GM03348 (cell line): ENCODE measurements at places on chromosomes 6 and 20.

- DNase-seq: no peak
These were observed 68.5 kb downstream of the BANF2 start for GRCh38 chr20:17768271-17768670.

- no peak for DNase-seq
These were observed 4.6 kb downstream of the NELFCD start for GRCh38 chr20:58985656-58986055.

GRCh38 chr20:6908673-6909072, 141.2 kb downstream of the BMP2 start:
- DNase-seq: no peak

DNA sequence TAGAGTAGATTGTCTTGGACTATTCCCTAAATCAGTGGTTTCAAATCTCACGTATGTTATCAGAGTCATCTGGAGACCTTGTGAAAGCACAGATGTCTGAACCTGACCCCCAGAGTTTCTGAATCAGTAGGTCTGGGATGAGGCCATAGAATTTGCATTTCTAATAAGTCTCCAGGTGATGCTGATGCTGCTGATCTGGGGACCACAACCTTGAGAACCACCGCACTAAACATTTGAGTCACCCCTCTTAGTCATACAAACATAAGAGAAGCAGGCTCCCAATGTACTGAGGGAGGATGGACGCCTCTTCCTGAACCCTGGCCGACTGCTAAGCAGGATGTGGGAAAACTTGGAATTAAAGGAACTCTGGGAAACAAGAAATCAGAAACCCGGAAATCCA, 187.8 kb upstream of the PRDM1 start:
- peak; percentile 36 for DNase-seq

GRCh38 chr6:160424256-160424655, 76.1 kb downstream of the SLC22A3 start:
- DNase-seq: no peak

GRCh38 chr20:25525867-25526266, 59.5 kb downstream of the NINL start:
- peak; percentile 94 for DNase-seq

GRCh38 chr6:111791415-111791814, 81.8 kb downstream of the FYN start:
- peak; percentile 53 for DNase-seq

- DNase-seq: peak; percentile 98
These were observed at the start of gene ZMYND8 for GRCh38 chr20:47356526-47357295. ZMYND8 (minus strand) TSS chr20:47356699; CDS start chr20:47356670, 29 bp downstream.

DNA sequence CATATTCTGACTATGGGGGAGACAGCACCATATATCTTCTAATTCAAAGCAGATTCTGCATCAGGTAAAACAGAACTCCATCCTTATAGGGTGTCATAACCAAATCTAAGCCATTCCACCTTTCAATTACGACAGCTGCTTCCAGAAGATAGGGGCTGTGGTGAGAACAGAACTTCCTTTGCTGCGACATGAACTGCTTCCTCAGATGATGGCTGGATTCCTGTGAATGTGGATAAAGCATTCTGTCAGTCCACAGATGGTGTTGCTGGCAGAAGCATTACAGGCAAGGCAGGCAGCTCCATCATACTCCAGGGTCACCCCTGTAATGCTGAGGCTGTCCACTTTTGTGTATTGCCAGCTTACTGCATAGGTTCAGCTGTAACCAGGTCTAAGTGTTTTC, 172.1 kb upstream of the PROKR2 start:
- DNase-seq: no peak

DNA sequence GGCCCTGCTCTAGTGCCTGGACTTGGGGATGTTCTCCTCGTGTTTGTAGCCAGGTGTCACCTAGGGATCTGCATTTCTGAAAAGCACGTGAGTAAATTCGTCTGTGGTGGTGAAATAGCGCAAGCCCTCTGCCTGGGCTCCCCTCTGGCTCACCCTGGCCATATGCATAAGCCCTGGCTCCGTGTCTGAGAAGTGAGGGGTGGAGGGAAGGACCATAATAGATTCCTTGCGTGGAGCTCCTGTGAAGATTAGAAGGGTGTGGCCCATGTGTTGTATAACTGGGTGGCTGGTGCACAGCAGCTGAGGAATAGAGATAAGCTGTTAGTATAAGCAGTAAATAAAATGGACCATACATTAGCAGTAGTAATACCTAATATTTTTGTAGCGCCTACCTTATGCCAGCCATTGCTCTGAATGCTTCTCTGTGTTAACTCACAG, 4.8 kb downstream of the BCAS1 start:
- DNase-seq: no peak

DNA sequence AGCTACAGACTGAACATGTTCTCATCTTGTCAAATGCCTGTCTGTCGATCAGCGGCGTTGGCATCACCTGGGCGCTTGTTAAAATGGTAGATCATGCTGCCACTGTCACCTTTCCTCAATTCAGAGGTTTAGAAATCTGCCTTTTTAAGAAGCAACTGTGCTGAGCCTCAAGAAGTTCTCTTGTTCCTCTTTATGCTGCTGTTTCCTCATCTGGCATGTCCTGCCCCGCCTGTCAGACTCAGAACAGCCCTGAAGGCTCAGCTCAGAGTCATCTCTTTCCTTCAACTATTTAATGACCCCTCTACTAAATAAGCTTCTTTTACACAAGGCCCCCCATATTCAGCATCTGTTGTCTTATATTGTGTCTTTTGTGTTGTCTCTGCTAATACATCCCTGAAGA, 368.2 kb downstream of the EPM2A start:
- no peak for DNase-seq

GRCh38 chr20:48795732-48796131, 32.1 kb downstream of the PREX1 start:
- no peak for DNase-seq

DNA sequence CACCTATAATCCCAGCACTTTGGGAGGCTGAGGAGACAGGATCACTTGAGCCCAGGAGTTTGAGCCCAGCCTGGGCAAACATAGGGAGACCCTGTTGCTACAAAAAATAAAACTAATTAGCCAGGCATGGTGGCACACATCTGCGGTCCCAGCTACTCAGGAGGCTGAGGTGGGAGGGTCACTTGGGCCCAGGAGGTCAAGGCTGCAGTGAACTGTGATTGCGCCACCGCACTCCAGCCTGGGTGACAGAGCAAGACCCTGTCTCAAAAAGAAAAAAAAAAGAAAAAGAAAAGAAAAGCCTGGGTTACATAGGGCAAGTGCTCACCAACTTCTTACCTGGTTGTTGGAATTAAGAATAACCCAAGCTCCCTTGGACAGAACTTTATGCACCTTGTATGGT, 14.6 kb upstream of the MYB start:
- no peak for DNase-seq

DNA sequence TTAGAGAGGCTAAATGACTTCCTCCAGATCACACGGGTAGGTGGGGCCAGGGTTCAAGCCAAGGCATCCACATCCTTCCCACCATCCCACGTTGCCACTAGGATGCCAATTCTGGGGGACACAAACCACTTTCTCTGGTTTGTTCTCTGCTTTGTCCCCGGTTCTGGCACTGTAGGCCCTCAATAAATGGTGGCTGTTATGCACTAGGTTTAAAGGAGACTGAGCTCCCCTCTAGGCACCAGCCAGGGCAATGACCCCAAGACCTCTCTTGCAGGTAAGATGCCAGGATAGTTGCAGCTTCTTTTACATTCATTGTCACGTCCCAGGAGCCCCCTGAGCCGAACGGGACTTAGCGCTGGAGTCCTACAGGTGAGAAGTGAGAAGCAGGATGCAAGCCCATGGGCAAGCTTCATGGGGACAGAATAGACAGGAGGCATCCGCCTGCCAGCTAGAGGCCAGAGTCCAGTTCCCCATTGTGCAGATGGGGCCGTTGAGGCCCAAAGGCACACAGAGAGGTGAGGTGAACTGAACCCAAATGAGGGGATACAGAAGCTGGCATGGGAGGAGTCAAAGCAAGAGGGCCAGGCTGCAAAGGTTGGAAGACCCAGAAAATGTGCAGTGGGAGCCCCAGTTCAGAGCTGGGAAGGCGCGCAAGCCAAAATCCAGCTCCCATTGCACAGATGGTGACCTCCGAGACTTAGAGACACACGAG, 677 bp downstream of the PXMP4 start:
- no peak for DNase-seq

GRCh38 chr6:84651583-84651982, 112.8 kb downstream of the TBX18 start:
- DNase-seq: no peak

- DNase-seq: no peak
These were observed 60.1 kb upstream of the PLEKHG1 start for GRCh38 chr6:150539568-150539967.

GRCh38 chr20:35991142-35991771, 22.9 kb downstream of the CNBD2 start:
- peak; percentile 62 for DNase-seq

DNA sequence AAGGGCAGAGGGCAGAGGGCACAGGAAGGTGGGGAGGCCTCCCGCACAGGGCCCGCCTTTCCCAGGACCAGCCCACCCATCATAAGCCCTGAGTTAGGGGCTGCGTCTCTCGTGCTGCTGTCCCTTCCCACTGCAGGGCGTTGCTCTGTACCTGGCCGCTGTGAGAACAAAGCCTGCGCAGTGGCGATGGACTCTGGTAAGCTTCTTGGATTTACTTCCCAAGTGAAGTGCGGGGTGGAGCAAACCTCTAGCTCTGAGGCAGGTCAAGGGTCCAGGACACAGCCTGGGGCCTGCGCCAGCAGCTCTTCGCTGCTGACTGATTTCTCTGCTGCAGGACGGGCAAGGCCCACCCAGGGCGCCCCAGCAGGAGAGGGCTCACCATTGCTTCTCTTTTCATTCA, 23.9 kb downstream of the INSM1 start:
- no peak for DNase-seq

GRCh38 chr20:62211216-62211615, 8.9 kb downstream of the HRH3 start:
- no peak for DNase-seq

DNA sequence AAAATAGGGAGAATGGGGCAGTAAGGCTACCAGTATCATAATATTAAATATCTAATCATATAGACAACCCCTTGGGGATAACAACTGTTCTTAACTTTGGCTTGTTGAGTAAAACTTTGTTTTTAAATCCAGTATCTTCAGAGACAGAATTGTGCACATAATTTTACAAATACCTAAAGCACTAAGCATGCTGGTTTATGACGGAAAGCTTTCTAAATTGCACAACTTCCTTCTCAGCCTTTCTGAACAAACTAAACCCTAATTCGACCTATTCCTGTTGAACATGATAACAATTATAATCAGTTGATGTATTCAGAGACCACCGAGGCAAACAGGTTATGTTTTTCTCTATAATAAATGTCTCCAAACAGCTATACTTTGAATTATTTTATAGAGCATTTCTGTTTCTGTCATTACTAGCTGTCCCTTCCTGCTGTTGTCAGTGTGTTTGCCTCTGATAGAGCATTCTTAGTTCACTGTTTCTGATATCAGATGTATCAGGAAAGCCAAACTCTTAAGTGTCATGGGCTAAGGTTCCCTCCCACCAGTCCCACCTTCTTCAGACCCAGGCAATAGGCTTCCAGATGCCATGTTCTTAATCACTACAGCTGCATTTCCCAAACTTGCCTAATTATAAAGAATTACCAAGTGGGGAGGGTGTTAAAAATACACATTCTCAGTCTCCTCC, 8.7 kb downstream of the ZHX3 start:
- DNase-seq: no peak

DNA sequence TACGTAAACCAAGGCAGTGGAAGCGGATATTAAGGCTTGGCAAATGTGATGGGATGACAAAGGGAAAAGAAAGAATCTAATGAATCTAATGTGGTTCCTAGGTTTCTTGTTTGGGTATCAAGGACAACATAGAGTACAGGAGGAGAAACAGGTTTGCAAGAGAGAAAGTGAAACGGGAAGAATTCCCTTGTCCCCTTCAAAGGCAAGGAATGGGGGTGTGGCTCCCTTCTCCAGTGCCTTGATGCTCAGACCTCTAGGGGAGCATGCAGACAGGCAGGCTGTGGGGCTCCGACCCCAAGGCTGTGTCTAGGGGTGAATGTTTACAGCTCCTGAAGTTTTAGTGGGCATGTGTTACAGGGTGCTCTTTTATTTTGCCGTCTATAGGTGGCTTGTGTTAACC, 317.5 kb upstream of the HSF2 start:
- peak; percentile 5 for DNase-seq

DNA sequence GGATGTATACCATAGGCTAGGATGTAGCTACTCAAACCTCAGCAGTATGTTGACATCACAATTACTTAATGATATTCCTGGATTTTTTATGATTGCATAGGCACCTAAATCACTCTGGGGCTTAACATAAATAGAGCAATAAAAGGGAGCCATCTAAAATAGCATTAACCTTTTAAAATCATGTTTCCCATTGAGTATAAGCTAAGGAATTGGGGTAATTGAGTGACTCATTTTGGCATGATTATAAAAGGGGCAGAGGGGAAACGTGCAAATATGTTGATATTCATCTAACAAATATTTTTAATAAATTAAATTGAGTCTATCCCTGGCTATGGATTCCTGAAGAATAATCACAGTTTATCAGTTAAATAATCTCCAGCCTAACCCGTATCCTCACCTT, 74.0 kb upstream of the ADGRF1 start:
- no peak for DNase-seq

DNA sequence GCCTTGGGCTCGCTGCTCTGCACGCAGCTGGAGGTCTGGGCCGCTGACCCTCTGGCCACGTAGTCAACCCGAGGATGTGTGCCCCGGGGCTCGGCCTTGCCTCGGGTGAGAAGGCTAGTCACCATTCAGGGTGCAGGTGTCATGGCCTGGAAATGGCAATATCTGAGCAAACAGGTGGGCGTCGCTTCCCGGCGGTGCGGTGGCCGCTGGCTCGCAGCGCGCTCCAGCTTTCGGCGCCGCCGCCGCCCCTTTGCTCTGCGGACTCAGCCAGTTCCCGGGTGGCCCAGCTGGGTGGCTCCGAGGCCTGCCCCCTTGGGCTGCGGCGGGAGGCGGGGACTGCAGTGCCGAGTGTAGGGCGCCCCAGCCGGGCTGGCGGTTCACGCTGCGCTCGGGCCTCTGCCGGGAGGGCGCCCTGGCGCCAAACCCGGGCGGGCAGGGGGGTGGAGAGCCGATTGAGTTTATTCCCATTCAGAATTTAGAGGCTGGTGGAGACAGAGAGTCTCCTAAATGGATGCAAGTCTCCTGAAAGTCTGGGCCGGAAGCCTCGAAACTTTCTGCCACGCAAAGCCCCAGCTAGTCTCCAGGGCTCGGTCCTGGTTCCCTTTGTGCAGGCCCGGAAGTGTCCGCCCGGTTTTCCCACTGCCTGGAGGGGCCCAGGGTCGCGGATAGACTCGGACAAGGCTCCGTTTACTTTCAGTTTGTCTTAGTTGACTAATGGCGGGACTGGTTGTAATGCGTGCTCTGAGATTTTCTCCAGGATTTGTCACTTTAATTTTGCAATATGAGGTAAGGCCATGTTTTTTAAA, 11.3 kb upstream of the TFAP2A start:
- peak; percentile 79 for DNase-seq
